Panc1 (cell line): ENCODE measurements at places on chromosomes 3 and 15. TPM values are rescaled to one million over a fixed set of nuclear protein-coding genes. Genes with fewer than 3 reads are reported as not detected.

The TMCO5A gene
- total RNA-seq = not detected

The SMCO1 gene
- not detected for total RNA-seq

The UCN2 gene
- total RNA-seq = 1.8 TPM

The CDHR4 gene
- total RNA-seq = not detected

The BLOC1S6 gene
- 52.0 TPM for total RNA-seq

The SPINK8 gene
- not detected for total RNA-seq

The MAP6D1 gene
- total RNA-seq = 7.9 TPM
